Activated T-cell treated with anti-CD3 and anti-CD28 coated beads, Interleukin-2, amount 50 U/mL, for 1 hour (primary cell): ENCODE measurements at places on chromosomes 2 and 18.

GRCh38 chr2:174568425-174568824 is 29.2 kb downstream of the WIPF1 start:
- DNase-seq, result no peak

DNA sequence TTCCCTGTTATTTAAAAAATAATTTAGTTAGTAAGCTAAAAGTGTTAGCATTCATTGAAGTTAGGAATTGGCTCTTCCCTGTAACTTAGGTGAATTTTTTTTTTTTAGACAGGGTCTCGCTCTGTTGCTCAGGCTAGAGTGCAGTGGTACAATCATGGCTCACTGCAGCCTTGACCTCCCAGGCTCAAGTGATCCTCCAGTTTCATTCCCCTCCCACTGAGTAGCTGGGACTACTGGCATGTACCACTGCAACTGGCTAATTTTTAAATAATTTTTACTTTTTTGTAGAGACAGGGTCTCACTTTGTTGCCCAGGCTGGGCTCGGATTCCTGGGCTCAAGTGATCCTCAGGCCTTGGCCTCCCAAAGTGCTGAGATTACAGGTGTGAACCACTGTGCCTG is 66.4 kb downstream of the CERS6 start:
- DNase-seq, result no peak

DNA sequence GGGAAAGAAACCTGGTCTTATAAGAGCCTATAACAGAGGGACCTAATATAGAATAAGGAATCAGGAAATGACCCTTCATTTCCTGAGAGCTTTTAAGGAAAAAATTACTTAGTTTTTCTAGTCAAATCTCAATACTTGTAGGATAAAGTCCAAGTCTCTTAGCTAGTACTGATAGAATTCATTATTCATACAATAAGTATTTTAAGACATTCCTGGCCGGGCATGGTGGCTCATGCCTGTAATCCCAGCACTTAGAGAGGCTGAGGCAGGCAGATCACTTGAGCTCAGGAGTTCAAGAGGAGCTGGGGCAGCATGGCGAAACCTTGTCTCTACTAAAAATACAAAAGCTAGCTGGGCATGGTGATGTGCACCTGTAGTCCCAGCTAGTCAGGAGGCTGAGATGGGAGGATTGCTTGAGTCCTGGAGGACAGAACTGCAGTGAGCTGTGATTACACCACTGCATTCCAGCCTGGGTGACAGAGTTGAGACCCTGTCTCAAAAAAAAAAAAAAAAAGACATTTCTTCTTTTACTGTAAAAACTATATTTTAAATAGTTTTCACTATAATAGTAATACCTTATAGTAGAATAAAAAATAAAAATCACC is 3.2 kb downstream of the RAB3GAP1 start:
- no peak for DNase-seq

GRCh38 chr2:109447251-109447661 is 166.5 kb downstream of the SEPTIN10 start:
- DNase-seq, result no peak

- DNase-seq, result no peak
These were observed 17.3 kb downstream of the RAB12 start for GRCh38 chr18:8626414-8627106.

DNA sequence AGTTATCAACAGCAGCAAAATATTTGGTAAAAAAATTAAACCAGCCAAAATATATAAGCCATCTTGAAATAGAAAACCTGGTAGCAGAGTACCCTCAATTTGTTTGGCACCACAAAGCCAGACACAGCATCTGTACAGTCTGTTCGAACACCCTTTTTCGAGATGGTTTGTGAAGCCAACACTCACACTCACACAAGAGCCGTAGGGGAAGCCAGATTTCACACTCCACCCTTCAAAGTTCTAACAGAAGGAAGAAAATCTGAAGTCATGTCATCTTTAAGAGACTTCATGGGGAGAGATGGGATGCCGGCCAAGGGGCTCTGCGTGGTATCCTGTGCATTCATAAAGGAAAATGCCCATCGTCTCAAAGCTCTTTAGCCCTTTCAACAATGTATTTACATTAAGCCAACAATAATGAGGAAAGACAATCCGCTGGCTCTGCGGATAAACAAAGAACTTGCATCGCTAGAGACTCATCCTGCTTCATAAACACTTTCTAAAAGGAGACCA is 451.5 kb upstream of the CHST9 start:
- DNase-seq, result no peak

DNA sequence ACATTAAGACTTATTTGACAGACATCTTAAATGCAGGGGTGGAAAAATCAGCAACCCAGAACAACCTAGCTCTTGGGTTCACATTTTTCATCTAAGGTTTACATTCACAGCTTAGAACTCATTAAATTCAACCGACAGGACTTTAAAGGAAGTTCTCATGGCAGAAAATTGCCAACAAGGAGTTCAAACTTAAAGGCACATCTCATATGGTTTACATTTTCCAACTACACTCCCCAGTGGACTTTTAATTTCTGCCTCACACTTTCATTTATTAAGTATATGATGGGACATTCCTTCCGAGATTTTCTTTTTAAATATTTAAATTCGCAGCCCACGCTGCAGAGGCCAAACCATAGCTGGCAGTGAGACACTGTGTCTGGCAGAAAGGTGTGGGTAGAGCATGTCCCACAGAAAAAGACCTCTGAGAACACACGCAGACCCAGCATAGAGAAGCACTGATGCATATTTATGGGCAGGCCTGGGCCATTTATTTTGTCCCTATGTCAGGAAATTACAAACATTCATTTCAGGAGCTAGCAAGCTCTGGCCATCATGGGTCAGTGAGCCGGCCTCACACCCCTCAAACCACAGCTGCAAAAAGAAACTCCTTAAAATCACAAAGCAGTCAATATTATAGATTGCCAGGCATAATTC is 46.3 kb downstream of the STK39 start:
- DNase-seq, result no peak

GRCh38 chr18:73381016-73381698 is 513.4 kb upstream of the NETO1 start:
- DNase-seq, result no peak

DNA sequence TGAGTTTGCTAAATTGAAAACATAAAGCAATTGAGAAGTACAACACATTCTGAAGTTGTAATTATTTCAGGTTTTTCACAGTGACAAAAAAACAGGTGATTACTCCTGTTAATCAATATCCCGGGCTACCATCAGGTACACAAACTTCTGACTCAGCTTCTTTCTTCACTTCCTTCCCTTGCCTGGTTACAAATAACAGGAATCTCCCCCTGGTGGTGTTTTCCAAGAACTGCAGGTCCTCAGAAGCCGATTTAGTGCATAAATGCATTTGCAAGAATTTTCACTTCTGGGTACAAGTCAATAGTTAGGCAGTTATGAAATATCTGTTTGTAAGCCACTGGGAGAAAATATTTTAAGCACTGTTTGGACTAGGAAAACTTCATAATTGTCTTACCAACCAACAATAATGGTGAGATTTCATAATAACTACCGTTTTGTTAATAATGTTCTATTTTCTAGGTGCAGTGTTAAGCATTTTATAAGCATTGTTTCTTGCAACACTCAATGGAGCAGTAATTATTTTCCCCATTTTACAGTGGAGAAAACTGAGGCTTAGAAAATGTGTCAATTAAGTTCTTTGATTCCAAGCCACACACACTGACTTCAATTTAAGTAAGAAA is 12.4 kb upstream of the GMCL1 start:
- peak; percentile 46 for DNase-seq

GRCh38 chr2:47039489-47039870 is 115.6 kb downstream of the STPG4 start:
- no peak for DNase-seq

DNA sequence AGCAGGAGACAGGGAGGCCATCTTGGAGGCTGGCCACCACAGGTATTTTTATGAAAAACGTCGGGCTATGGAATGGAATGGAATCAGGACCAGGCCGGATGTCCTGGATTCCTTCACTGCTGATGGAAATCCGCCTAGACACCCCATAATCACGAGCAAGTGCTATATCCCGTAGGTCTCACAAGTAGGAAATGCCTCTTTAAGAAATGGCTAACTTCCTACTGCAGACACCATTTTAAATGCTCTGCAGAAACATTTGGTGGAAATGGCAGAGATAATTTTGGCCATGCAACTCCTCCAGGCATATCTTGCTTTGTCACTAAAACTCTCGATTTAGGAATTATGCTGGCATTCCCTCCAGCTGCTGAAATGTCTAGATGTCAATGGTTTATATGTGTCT is 18.0 kb downstream of the ID2 start:
- no peak for DNase-seq

DNA sequence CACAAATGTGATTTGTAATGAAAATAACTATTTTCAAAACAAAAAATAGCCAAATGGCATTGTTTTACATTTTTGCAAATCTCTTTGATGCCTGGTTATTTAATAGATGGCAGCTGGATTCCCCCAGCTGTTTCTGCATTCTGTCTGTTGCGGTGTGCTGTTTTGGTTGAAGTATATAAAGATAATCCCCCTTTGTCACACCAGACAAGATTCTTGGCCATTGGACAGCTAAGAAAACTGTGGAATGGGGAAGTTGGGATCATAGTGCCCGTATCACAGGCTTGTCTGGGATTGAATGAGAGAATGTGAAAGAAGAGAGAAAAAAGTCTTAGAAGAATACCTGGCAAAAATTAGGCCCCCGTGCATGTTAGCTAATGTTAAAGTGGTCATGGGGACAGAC is 19.5 kb upstream of the LYPD6B start:
- no peak for DNase-seq

- no peak for DNase-seq
These were observed 55.1 kb downstream of the AAK1 start for GRCh38 chr2:69588403-69588802.

DNA sequence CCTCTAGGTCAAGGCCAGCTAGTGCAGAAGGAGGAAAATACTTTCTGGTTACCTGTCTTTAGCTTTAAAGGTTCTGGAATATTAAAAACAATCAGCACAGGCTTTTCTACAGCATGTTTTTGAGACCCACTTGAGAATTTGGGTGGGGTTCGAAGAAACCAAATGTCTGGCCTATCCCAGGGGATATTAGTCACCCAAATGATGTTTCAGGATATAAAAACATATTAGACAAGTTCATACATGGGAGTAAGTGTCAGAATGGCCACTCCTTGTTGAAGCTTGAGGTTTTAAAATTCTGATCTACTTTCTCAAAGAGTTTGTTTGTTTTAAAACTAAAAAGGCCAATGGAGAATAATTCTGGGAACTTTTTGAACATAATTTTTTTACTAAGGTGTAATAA is 158.6 kb upstream of the DLX2 start:
- DNase-seq, result no peak

- DNase-seq, result no peak
These were observed 1133.3 kb upstream of the PIK3C3 start for GRCh38 chr18:40821596-40822243.

GRCh38 chr2:61878761-61879160 is 9.7 kb downstream of the CCT4 start:
- no peak for DNase-seq

DNA sequence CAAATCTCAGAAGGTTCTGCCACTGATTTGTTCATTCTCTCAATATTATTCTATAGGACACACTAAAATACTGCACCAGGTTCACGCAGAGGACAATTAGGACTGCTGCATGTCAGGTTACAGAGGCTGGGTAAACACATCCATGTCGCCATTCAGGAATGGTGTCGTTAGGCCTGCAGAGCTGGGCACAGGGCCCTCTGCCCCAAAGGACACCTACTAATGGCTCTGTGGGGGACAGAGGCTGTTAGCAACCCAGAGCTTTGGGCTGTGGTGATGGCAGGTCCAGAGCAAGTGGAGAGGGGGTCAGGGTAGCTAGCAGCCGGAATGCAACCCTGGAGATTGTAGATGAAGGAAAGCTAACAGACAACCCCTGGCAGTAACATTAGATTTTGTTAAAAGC is 115.9 kb downstream of the TTC32 start:
- DNase-seq, result no peak

- DNase-seq, result no peak
These were observed 105.0 kb downstream of the PLEKHM3 start for GRCh38 chr2:207920321-207920720.

- no peak for DNase-seq
These were observed 39.9 kb downstream of the ZNF516 start for GRCh38 chr18:76455003-76455676.

GRCh38 chr2:42256505-42256904 is 87.4 kb downstream of the EML4 start:
- no peak for DNase-seq

- DNase-seq, result no peak
These were observed 119.2 kb downstream of the MYO5B start for GRCh38 chr18:50075772-50076171.

GRCh38 chr18:50439460-50440015 is 64.7 kb downstream of the SKA1 start:
- no peak for DNase-seq

GRCh38 chr18:10131460-10132395 is 217.9 kb downstream of the VAPA start:
- DNase-seq, result no peak

DNA sequence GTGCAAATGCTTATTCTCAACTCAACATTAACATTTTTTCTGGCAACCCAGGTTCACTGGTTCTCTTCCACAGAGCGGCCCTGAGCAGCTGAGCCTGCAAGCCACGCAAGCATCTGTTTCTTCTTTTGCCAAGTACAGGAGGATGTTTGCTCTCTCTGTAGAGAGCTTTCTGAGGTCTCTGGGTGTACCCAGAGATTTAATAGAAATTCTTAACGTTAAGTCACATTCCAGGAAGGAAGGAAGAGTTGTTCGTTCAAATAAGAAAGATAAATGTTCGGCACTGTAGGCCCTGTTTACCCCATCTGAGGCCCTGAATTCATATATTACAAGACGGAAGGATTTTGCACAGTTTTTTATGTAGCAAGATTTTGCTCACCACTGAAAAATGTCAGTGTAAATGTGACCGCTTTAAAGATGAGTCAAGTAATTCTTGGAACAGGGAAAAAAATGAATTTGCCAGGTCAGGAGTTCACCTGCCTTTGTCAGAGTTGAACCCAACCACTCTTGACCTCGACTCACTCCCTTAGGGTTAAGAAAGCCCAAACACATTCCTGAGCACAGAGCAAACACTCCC is 30.1 kb downstream of the KCTD18 start:
- no peak for DNase-seq

DNA sequence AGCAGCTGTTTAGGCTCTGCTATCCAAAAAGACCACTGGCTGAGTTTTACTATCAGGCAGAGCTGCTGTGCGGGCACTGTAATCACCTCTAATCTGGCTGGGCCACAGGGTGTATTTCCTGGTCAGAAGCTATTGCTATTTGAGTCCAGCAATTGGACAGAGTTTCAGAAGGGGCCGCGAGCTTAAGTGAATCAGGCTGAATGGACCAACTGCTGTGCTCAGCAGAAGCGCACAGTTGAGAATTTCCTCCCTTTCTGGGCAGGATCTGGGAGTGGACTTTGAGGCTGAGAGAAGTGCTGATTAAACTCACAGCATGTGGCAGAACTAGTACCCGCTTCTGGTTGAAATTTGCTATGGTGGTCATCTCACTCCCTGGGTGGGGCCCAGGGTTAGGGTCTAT is 251.8 kb downstream of the INSIG2 start:
- no peak for DNase-seq

GRCh38 chr2:103788389-103788788 is 1026.6 kb downstream of the TMEM182 start:
- no peak for DNase-seq
